Neural progenitor cell (in vitro differentiated cells): ENCODE measurements at places on chromosomes 2 and 18.
A peak's percentile ranks its signal among the peaks of the same experiment; 100 is the strongest.

DNA sequence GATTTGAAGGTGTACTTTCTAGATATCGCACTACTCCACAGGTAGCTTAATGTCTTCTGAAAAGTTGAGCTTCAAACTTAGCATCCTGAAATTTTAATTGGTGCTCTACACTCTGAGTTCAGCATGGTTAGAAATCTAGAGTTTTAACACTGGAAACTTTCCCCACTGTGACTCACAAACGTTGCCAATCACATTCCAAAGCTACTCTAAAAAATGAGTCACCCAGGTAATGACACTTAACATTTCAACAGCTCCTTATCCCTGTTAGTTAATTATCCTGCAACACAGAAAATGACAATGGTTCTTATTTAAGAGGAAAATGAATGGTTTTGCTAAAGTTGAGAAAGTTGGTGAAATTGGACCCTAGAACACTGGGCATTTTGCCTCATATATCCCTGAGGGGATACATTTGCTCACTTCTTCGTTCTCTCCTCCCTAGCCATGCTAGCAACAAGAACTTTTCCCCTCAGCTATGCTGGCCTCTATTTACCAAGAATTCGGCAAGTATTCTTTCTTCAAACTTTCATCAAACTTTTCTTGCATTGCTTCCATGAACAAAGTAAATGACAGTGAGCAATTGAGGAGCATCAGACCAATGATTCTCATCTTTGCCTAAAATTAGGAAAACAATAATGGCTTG, 1024.1 kb upstream of the KLHL29 start:
- DNase-seq, result no peak

GRCh38 chr2:47010176-47010575, 94.6 kb upstream of the MCFD2 start:
- DNase-seq, result no peak

DNA sequence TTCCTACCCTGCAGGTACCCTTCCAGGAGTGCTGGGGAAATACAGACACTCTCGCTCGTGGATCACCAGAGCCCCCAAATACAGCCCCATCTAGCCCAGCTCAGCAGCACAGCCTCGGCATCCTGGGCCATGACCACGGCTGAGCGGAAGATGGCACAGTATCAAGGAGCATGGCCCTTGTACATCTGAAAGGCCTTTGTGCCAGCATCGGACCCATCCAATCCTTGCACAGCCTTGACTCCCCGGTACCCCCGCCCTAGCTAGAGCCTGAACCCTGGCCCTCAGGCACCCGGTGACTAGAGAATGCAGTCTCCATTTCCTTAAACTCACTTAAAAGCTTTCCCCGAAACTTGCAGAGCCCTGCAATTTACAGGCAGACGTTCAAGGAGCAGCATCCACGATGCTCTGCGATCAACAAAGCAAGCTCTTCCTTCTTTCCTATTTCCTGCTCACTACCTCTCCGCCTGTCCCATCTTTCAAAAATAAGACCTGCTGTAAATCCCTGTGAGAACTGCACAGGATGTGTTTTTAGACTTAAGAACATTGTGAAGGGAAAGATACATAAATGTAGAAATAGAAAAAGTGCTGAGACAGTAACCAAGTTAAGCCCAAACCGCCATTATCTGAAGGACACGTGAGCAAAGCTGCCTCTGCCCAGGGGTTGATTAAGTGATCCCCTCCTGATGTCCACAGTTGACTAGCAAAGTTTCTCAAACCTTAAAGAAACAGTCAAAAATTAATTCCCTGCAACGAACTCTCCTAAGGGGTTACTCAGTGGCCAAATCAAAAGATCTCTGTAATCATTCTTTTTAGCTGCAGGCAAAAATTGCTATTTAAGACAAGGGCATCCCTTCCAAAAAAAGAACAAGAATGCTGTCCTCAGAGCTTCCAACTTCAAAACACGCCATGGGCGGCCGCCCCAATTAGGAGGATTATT, 48.5 kb downstream of the ZNF516 start:
- no peak for DNase-seq

- no peak for DNase-seq
Observed at GRCh38 chr2:147211484-147211883, 633.3 kb upstream of the ACVR2A start.

DNA sequence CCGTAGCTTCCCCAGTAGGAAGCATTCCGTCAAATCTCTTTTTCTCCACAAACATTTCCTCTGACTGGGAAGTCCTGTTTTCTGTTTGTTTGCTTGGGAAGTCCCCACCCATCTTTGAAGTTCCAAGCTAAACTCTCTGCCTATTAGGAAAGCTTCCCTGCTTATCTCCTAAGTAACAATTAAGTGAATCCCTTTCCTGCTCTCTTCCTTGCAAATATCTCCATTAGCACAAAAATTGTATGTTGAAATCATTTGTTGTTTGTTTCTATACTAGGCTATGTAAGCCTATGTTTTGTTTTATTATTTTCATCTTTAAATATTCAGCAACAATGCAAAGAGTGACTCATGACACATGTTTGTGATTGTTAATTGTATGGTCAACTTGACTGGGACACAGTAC, 812.6 kb upstream of the LRATD1 start:
- no peak for DNase-seq

DNA sequence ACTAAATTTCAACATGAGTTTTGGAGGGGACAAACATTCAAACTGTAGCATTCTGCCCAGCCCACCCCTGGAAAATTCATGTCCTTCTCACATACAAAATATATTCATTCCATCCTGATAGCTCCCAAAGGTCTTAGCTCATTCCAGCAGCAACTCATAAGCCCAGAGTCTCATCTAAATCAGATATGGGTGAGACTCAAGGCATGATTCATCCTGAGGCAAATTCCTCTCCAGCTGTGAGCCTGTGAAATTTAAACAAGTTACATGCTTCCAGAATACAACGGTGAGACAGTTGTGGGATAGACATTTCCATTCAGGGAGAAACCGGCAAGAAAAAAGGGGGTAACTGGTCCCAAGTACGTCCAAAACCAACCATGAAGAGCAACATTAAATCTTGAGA, 43.5 kb upstream of the FAHD2A start:
- DNase-seq, result no peak

- no peak for DNase-seq
Observed at GRCh38 chr2:109085912-109086742, 42.9 kb upstream of the SH3RF3 start.

- DNase-seq, result peak; percentile 56
Observed at GRCh38 chr2:527581-527980, 149.6 kb downstream of the TMEM18 start.
